ENCODE measurements at places on chromosomes 1 and 21.

DNA sequence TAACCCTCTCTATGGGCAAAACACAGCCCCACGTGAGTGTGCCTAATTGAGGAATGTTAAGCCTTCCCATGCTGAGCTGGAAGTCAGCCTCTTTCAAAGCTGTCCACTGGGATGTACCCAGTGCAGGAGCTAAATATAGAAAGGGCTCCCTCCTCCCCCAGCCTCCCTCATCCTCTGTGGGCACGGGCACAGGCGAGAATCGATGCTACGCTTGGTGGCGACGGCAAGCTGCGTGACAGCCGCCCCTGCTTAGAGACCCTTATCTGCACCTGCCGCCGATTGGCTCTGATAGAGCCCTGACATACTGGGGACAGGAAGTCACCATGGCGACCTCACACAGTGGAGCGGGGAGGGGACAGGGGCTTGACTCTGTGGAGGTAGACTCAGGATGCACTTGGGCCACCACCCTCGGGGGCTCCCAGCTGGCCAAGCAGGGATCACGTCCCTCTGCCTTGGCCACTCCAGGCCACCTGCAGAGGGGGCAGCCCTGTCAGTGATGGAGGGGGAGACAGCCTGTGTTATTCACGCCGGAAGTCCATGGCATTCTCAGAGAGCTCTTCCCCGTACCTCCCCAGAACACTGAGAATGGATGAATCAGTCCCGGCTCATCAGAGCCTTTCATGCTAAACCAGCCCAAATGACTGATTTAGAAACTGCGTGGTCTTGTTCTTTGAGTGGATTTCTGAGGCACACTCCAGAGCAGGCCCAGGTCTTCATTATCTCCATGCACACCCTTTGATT lies 84.8 kb downstream of the KCND3 start:
- no peak for DNase-seq

DNA sequence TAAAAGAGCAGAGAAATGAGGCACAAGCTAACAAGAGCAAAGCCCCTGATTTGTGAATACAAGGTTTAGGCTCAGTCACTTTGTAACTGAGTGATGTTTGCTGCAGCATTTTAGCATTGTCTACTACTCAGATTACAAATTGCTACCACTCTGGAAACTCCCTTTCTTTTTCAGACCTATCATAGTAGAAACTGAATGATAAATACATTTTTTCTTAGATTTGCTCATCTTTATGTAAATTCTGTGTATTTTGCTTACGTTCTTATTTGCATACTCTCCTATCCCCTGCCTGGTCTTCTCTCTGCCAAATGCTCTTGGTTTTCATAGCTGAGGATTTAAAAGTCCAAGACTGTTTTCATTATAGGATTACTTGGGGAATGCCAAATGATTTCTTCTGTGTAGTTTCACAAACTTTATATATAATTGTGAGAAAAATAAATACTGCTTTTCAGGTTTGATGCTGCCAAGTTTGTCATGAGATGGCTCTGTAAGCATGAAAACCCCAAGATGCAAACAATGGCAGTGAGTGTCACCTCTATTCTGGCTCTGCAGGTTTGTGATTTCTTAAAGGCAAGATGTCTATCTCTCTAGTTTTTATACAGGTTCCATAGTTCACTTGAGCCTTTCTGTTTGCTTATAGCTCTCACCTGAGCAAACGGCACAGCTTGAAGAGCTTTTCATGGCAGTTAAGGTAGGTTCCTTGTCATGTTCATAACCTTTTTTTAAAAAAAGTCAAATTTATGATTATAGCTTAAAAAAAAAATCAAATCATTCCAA lies 24.7 kb downstream of the ZYG11A start:
- no peak for DNase-seq

- DNase-seq = no peak
Observed at GRCh38 chr1:93215322-93215721, 34.8 kb downstream of the CCDC18 start.

DNA sequence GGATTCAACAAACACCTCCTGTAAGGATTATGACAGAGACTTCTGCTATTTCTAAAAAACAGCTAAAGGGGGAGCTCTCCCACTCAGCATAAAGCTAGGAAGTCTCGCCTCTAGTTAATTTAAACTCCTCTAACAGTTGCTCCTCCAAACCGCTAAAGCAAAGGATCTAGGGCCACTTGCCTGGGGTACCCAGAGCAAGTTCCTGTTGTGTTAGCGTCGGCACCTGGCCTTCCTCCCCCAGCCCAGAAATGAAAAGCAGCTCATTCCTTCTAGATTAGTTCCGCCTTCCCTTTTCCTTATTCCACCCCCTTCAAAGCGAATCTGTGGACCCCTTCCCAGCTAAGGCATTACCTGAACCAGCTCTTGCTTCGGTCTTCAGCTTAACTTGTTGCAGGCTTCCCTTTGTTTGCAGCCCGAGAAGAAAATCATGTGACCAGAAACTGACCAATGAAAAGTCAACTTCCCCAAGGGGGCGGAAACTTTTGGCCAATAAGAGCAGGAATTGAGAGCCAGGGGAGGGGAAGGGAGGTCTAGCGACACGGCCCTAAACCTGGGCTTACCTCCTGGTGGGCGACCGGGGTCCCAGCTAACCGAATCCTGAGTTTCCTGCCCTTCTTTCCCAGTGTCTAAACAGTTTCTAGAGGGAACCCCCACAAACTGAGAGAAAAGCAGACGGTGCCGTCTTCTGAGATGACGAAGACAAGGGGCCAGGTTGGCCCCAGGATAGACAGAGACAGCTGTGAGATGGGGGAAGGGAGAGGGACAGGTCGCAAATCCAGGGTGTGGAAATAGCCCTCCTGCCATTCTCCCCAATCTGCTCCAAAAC lies at the start of gene PBXIP1:
Gene PBXIP1 (minus strand): TSS at position 382 of the 826 bp plus-strand sequence. CDS start 2,378 bp downstream, outside the sequence.
- DNase-seq = peak; percentile 100

- no peak for DNase-seq
Observed at GRCh38 chr1:86750076-86750475, 45.7 kb downstream of the SH3GLB1 start.

- DNase-seq = no peak
Observed at GRCh38 chr1:156490401-156491032, 10.1 kb downstream of the MEF2D start.

- DNase-seq = no peak
Observed at GRCh38 chr1:12359359-12360133, 129.7 kb downstream of the VPS13D start.

DNA sequence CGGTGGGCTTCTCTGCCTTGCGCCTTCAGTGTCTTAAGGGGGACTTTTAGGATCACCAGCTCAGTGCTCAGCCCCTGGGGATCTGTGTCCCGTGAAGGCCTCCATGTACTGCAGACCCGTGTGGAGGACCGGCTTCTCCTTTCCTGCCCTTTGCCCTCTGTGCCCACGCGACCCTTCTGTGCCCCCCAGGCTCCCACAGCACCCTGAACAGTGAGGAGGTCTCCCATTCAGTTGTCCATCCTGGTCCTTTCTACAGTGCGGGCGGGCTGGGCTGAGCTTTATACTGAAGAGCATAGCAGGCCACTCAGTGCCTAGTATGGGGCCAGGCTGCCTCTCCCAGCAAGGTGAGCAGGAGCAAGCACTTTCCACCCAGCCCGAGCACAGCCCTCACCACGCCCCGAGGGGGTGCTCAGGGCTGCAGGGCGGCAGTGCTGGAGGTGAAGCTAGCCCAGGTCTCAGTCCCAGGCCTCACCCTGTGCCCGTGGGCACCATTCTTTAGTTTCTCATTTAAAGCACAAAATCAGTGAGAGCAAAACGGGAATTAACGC lies 7.6 kb upstream of the TFF1 start:
- DNase-seq = no peak

- no peak for DNase-seq
Observed at GRCh38 chr1:30371888-30372791, 351.2 kb downstream of the MATN1 start.

GRCh38 chr1:221263831-221264767 lies 384.9 kb downstream of the HLX start:
- peak; percentile 60 for DNase-seq

- DNase-seq = no peak
Observed at GRCh38 chr1:92458146-92458545, 28.6 kb downstream of the GFI1 start.

GRCh38 chr1:9823693-9823942 lies 147 bp downstream of the CLSTN1 start:
- DNase-seq = no peak

All from HuH-7 (cell line).